ENCODE measurements at places on chromosomes 12 and 14.
A peak's percentile ranks its signal among the peaks of the same experiment; 100 is the strongest.

DNA sequence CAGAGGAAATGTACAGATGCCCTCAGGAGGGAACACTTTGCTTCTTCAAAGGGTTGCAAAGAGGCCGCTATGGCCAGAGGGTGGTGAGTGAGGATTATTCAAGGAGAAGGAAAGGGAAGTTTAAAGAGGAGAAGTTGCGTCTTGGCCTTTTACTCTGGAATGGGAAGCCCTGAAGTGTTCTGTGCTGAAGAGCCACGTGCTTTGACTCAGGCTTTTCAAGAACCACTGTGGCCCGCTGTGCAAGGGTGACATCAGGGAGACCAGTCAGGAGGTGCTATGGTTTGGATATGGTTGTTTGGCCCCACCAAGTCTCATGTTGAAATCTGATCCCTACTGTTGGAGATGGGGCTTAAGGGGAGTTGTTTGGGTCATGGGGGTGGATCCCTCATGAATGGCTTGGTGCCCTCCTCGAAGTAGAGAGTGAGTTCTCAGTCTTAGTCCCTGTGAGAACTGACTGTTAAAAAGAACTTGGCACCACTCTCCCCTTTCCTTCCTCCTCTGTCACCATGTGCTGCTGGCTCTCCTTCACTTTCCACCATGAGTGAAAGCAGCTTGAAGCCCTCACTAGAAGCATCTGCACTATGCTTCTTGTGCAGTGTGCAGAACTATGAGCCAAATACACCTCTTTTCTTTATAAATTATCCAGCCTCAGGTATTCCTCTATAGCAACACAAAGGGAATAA lies 66.1 kb upstream of the DUSP6 start:
- DNase-seq = no peak

DNA sequence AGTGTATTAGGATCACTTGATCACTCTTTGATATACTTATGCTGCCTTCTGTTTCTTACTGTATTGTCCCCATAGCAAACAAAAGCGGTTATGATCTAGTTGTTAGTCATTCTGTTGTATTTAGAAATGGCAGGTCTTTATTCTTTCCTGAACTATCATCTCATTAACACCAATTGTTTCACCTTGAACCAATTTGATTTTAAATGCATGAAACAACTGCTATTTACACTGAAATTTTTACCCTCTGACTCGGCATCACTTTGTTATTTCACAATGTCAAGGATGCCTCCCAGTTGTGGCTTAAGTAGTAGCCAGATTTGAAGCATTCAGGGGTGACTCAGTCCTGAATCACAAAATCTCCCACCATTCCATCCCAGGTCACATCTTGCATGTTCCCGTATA lies 303.5 kb downstream of the EGLN3 start:
- no peak for DNase-seq

DNA sequence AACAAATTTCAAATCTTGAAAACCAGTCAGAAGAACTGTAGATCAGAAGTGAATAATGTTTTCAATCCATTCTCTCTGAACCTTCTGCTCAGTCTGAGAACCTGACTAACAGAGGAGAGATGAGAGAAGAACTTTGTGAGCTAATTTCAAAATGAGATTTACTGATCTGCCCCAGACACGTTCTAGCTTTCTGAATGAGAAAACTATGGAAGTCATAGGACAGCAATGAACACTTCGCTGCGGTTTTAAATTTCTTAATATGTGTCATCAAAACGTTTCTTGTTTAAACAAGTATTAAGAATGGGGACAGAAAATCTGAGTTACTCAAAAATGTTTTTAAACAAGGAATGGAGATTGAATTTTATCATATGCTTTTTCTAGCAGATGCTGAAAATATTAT lies 66.6 kb upstream of the FAR2 start:
- no peak for DNase-seq

DNA sequence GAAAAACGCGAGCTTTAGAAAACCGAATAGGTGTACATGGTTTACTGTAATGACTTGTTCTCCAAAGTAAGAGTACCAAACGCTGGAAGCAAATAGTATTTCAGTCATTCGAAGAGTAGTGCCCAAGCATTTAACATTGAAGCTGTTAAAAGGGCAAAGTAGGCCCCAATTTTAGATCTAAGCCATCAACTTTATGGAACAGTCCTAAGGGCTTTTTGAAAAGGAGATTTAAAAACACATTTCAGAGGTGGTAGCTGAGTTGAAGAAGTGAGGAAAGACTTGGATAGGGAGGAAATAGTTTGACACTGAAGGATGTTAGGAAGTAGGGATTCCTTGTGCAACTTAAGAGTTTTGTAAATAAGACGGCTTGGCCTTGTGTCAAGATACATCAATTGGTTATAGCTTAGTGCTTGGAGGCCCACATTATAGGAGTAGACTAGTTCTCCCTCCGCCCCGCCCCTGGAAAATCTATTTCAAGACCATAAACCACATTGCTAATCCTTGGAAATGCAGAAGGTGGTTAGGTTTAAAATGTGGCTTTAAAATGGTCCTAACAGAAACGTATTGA lies 783 bp upstream of the TUBA1B start:
- no peak for DNase-seq

DNA sequence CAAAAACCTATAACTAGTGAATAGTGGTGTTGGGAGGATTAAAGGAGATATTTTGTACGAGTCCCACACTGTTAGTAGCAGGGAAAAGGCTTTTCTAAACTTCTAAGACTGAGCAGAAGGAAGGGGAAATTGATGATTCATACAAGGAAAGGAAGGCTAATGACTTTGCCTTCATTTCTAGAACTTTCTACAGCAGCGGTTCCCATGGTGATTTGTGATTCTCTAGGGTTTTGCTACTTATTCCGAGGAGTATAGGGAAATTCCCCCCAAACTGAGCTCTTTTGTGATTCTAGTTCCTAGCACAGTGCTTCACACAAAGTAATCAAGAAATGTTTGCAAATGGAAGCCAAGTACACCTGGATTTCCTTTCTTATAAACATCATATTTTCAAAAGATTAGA lies 23.8 kb upstream of the PWP1 start:
- no peak for DNase-seq

DNA sequence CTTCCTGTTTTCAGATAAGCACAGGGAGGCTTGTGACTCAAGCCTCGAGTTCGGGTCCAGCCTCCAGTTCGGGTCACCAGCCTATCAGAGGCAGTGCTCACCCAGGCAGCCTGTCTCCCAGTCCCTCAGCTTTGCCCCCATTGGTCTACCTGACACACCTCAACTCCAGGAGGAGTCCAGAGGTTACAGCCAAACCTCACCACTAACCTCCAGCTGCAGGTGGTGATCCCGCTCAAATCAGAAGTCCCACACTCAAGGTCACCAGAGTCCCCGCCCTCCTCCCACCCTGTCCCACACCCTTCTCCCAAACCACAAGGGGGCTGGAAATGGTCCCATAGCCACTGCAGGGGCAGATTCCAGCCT lies 42.1 kb downstream of the KDM2B start:
- no peak for DNase-seq

DNA sequence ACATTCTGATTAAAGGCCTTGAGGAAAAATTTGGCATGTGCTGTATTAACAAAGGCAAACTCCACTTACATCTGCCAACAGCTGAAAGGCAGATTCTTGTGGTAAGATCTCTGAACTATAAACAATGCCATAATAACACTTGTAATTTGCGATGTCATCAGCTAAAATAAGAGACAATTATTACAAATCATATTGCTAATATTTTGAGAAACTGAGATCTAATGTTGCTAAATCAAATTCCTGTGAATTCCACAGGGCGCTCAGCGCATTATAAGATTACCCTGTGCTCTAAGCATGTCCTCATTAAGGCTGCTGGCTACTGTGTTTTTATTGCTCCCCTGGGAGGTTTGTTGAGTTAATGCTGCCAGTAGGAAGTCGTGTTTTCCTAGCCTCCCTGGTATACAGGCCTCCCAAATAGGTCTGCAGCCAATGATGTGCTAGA lies 244.8 kb downstream of the DACT1 start:
- DNase-seq = no peak

GRCh38 chr14:98189511-98189910 lies 1082.5 kb downstream of the BCL11B start:
- no peak for DNase-seq

DNA sequence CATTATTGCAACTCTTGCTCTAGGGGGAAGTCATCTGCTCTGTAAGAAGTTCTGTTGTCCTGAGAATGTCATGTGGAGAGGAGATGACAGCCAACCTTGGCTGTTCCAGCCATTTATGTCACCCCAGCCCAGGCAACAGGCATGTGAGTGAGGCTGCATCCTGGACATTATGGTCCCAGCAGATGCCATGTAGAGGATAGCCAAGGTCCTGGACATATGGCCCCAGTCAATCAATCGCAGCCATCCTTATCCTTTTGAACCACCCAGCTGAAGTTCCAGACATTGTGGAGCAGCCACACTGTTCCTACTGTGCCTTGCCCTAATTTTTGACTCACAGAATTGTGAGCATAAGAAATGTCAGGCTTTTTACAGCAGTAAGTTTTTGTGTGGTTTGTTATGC lies 84.9 kb downstream of the AVPR1A start:
- no peak for DNase-seq

- DNase-seq = peak; percentile 25
These were observed 33.7 kb downstream of the ITPK1 start for GRCh38 chr14:93081876-93082570.

- DNase-seq = no peak
These were observed 80.0 kb downstream of the RCOR1 start for GRCh38 chr14:102672410-102672960.

DNA sequence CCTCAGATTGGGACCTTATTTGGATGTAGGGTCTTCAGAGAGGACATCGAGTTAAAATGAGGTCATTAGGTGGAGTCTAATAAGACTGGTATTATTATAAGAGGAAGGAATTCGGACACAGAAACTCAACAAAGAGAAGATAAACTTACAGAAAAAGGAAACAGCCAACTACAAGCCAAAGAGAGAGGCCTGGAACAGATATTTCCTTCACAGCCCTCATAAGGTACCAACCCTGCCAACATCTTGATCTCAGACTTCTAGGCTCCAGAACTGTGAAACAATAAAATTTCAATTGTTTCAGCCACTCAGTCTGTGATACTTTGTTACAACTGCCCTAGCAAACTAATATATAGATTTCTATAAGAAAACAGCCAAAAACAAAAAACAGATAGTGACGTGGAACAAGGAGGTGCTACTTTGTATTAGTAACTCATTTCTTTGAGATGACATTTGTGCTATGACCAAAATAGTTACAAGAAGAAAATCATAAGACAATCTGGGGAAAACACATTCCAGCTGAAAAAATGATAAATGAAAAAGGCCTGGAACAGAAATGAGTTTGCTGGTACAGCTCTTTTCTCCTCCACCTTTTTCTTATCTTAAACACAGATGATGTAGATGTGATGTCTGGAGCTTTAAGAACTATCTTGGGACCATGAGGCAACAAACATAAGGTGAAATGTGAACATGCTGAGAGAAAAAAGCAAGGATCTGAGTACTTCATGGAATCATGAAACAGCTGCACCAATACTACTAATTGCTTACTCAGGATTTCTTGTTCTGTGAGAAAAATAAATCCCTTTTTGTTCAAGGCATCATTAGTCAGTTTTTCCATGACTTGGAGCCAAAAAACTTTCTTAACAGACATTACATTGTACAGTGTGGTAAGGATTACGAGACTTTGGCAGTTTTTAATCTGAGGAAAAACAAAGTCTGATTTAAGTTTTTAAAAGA lies 243.2 kb downstream of the ANO6 start:
- DNase-seq = no peak

DNA sequence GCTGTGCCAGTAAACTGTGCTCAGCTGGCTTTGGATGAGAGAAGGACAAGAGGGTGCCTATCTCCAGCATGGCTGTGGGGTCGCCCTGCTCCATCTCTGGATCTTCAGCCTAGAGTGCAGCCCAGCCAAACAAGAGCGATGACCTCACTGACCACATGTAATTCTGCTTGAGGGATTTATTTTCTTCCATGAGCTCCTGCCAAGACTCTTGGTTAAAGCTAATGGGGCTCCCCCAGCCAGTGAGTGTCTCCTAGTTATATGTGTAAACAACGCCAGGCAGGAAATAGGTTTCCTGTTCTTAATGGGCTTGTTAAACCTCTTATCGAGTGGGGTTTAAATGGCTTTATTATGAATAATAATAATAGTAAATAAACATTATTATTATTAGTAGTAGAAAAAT lies 397.2 kb downstream of the NRXN3 start:
- DNase-seq = no peak

DNA sequence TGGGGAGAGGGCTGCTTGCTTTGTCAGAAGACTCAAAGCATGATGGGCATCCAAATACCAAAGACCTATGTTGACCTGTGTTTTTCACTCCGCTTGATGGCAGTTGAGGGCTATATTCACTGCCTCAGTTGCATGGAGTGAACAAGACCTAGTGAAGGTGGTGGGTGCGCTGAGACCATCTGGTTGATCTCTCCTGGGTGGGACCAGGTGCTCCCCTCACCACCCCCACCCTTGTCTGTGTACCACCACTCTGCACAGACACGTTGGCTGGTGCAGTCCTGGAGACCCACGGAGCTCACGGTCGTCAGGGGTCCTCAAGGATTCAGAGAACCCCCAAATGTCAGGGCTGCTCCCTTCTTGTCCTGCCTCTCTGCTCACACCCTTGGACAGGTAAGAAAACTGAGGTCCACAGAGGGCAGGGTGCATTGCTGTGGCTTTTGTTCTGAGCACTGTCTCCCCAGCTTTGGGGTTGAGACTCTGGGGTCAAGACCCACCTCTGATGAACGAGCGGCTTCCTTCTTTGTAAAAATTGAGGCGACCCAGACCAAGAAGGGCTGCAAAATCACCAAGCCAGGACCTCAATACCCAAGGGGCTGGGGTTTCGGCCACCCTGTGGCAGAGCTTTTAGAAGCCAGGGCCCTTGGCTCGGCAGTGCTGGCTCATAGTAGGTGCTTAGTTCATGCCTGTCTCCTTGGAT lies 166.3 kb upstream of the RTL1 start:
- no peak for DNase-seq

GRCh38 chr14:104820669-104821228 lies 19.8 kb downstream of the ZBTB42 start:
- DNase-seq = no peak

GRCh38 chr14:92362781-92363235 lies 39.8 kb downstream of the SLC24A4 start:
- no peak for DNase-seq

- no peak for DNase-seq
These were observed 16.1 kb upstream of the CRACR2A start for GRCh38 chr12:3768911-3769447.

DNA sequence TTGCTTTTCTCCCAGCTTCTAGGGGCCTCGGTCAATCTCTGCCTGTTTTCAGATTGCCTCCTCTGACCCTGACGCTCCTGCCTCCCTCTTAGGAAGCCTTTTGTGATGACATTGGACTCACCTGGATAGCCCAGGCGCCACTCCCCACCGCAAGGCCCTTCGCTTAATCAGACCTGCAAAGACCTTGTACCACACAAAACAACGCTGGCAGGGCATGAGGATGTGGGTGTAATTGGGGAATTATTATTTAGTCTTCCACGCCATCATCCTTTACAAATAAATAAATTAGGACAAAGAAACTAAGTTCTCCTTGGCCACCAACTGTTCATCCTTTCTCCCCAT lies 7.7 kb upstream of the VPS37B start:
- DNase-seq = no peak

- no peak for DNase-seq
These were observed 4.9 kb upstream of the ASPG start for GRCh38 chr14:104080376-104081260.

GRCh38 chr12:7114008-7114407 lies 5.0 kb upstream of the C1RL start:
- no peak for DNase-seq

GRCh38 chr12:122978507-122978955 lies 1.9 kb upstream of the ARL6IP4 start:
- no peak for DNase-seq

Data from activated naive CD8-positive, alpha-beta T cell treated with anti-CD3 and anti-CD28 coated beads, Interleukin-2, amount 50 U/mL, for 16 hours (primary cell).